ENCODE measurements at places on chromosomes 12 and 14.
A peak's percentile ranks its signal among the peaks of the same experiment; 100 is the strongest.

DNA sequence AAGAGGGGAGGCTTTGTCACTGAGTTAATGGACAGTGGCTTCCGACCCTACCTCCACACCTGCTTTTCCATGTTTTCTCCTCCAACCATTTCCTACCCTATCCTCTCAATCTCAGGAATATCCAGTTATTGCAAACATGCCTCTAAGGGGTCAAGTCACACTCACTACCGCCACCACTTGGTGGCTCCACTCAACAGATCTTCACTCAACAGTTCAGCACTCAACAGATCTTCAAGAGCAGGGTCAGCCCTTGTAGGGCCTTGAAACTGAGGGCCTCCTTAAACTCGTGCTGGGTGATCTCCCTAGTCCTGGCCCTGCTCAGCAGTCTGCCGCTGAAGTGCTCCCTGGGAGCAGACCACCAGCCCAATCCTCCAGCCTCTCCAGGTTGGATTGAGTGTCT is 14.2 kb downstream of the ZNF641 start:
- DNase-seq, result no peak

DNA sequence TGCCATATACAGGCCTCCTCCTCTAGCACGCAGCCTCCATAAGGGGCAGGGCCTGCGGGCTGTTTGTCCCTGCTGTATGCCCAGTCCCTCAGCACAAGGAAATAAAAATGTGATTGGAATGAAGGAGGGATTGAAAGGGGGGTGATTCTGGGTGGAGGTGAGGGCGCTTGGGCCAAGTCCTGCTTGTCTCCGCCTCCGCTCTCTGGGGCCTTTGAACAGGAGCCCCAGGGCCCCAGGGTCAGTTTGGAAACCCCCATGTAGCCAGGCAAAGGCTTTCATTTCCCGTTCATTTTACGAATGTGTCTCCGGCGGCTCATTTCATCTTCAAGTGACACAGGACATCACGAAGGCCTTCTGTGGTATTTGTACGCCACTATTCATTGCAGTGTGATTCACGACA is 4.5 kb upstream of the CACNA2D4 start:
- no peak for DNase-seq

DNA sequence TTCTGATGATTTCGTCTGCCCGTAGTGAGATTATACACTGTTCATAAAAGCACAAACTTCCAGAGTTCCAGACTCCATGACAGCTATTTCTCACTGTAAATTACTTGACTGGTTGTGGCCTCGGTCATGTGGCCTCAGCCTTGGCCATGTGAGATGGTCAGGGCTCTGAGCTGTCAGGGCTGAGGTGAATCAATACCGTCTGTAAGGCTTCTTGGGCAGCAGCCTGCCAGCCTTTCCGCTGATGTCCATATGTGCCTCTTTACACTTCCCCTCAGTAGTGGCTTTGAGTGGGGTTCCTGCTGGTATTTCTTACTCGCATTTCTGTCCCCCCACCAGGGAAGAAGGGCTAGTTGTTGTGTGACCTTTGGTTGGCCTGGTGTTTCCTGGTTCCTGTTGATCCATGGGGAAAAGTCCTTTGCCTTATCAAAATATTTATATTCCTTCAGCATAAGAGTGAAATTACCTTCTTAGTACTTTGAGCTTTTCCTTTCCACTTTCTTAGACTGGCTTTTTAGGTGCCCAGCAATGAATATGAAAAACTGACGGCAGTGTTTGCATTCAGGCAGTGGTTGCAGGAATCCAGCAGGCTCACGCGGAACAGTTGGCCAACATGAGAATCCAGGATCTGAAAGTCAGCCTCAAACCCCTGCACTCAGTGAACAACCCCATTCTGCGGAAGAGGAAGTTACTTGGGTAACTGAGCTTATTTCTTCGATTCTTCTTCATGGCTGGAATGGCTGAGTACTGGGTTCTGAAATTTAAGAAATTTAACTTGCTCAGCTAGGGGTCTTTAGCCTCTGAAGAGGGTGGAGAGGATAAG is 46.1 kb downstream of the MAPKAPK5 start:
- DNase-seq, result no peak

DNA sequence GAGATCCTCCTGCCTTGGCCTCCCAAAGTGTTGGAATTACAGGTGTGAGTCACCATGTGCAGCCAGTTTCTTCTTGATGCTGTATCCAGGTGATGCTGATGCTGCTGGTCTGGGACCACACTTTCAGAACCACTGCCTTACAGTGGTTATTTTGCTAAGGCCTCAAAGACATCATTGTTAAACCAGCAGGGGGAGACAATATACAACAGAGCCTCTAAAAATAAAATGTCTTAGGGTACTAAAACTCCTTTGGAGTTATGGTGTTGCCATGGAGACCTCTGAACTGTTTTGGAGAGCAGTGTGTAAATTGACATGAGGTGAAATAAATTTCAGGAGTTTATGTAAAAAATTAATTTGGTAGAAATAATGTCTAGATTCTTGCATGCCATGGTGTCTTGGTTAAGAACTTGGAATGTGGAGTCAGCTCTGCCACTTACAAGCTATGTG is 1.1 kb upstream of the ARG2 start:
- peak; percentile 17 for DNase-seq

DNA sequence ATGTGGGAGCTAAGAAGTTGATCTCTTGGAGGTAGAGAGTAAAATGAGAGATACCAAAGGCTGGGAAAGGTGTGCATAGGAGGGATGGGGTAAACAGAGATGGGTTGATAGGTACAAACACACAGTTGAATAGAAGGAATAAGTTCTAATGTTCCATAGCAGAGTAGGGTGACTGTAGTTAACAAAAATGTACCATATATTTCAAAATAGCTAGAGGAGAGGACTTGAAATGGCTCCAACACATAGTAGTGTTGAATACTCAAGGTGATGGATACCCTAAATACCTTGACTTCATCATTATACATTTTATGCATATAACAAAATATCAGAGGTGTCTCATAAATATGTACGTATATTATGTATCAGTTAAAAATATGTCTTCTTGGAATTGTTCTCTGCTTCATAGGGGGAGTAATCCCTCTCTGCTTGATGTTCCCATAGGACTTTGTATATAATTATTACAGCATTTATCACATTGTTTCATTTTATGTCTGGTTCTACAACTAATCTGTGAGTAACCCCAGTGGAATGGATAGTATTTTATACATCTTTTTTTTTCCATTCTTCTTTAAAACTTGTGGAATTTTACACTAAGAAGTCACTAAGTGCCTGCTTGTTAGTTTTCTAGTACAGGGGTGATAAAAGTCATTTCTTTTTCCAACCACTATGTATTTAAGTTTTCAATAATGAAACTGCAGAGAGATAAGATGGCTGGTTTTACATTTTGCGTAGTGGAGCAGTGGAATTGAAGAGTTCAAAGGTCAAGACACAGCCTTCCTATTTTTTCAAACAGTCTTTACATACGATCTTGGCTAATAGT is 1940.0 kb upstream of the SEL1L start:
- DNase-seq, result no peak

Measured in stimulated activated CD4-positive, alpha-beta T cell treated with anti-CD3 and anti-CD28 coated beads, Interleukin-4, amount 100 ng/mL, for 24 hours (primary cell).